ENCODE measurements at places on chromosomes 13 and 19.
A peak's percentile ranks its signal among the peaks of the same experiment; 100 is the strongest.

DNA sequence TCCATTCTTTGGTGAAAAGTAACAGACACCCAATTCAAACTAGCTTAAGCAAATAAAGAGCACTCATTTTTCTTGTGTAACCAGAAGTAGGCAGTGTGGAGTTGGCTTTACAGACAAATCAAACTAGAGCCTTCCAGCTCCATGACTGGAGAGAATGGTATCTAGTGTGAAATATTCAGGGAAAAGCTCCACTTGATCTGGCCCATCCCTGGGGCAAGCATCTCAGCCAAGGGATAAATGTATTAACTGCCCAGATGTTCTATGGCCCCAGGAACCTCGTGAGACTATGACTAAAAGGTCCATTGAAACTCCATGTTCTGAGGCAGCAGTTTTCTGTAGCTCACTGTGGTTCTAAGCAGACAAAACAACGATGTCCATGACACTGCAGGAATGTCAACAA is 49.9 kb downstream of the TBC1D4 start:
- H3K4me1 ChIP-seq: no peaks in the 10 kb centered on the region
- H3K27me3 ChIP-seq: peaks cover 8% of the 10 kb centered on the region
- H3K4me3 ChIP-seq: no peak overlapping the region
- H3K27ac ChIP-seq: no peak overlapping the region
- DNase-seq: no peak

DNA sequence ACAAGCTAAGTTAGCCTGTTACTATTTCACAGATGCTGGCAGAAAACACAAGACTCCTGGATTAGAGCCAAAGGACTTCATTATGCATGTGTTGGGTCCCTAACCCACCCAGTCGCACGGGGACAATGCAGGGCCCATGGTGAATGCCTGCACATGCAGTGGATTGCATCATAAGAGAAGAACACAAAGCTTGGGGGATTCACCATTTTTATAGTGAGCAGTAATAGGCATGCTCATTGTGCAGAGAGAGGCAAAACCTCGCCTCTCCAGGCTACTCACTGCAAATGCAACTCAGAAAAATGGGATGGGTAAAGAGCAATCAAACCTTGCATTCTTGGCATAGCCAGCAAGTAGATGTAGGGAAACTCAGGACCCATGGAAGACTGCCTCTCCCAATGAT is 115.8 kb downstream of the DIAPH3 start:
- no peak for DNase-seq
- H3K27ac ChIP-seq: no peak overlapping the region
- H3K4me3 ChIP-seq: no peak overlapping the region
- H3K27me3 ChIP-seq: no peaks in the 10 kb centered on the region
- H3K4me1 ChIP-seq: no peaks in the 10 kb centered on the region

GRCh38 chr19:33063356-33063752 is 1.3 kb downstream of the RHPN2 start:
- peaks cover 7% of the 10 kb centered on the region for H3K27me3 ChIP-seq
- H3K27ac ChIP-seq: no peak overlapping the region
- no peaks in the 10 kb centered on the region for H3K36me3 ChIP-seq
- H3K4me1 ChIP-seq: peaks cover 4% of the 10 kb centered on the region

GRCh38 chr13:42377640-42378382 is 105.9 kb downstream of the AKAP11 start:
- H3K27ac ChIP-seq: peak overlapping the region; percentile 94
- H3K4me3 ChIP-seq: peak overlapping the region; percentile 76
- H3K4me1 ChIP-seq: peaks cover 58% of the 10 kb centered on the region
- peak; percentile 80 for DNase-seq

- peak overlapping the region; percentile 90 for H3K27ac ChIP-seq
- H3K4me3 ChIP-seq: peak overlapping the region; percentile 93
- H3K4me1 ChIP-seq: peaks cover 72% of the 10 kb centered on the region
- H3K36me3 ChIP-seq: peaks cover 8% of the 10 kb centered on the region
- no peaks in the 10 kb centered on the region for H3K27me3 ChIP-seq
Measured at GRCh38 chr13:111204438-111205177, 89.5 kb downstream of the ARHGEF7 start.

GRCh38 chr19:19224852-19225494 is 13.2 kb downstream of the NCAN start:
- peaks cover 34% of the 10 kb centered on the region for H3K27me3 ChIP-seq
- H3K27ac ChIP-seq: peak overlapping the region; percentile 68
- peak; percentile 68 for DNase-seq
- peak overlapping the region; percentile 84 for H3K4me3 ChIP-seq

GRCh38 chr13:33787051-33787591 is 30.8 kb upstream of the RFC3 start:
- H3K36me3 ChIP-seq: peaks cover 7% of the 10 kb centered on the region
- peaks cover 8% of the 10 kb centered on the region for H3K27me3 ChIP-seq
- H3K27ac ChIP-seq: peak overlapping the region; percentile 49
- H3K4me3 ChIP-seq: peak overlapping the region; percentile 66
- no peaks in the 10 kb centered on the region for H3K4me1 ChIP-seq

GRCh38 chr19:36488846-36489117 is 579 bp downstream of the ZNF566 start:
- no peaks in the 10 kb centered on the region for H3K36me3 ChIP-seq
- H3K27me3 ChIP-seq: no peaks in the 10 kb centered on the region
- peak overlapping the region; percentile 98 for H3K4me3 ChIP-seq
- H3K27ac ChIP-seq: peak overlapping the region; percentile 97
- DNase-seq: no peak

GRCh38 chr13:46166224-46166584 is 15.8 kb downstream of the LCP1 start:
- H3K4me3 ChIP-seq: peak overlapping the region; percentile 37
- H3K27ac ChIP-seq: peak overlapping the region; percentile 71
- H3K4me1 ChIP-seq: peaks cover 72% of the 10 kb centered on the region
- no peaks in the 10 kb centered on the region for H3K27me3 ChIP-seq

GRCh38 chr13:78714717-78715116 is 55.8 kb upstream of the OBI1 start:
- no peaks in the 10 kb centered on the region for H3K36me3 ChIP-seq
- no peak overlapping the region for H3K27ac ChIP-seq
- no peak for DNase-seq
- no peak overlapping the region for H3K4me3 ChIP-seq
- no peaks in the 10 kb centered on the region for H3K4me1 ChIP-seq
- peaks cover 4% of the 10 kb centered on the region for H3K27me3 ChIP-seq

DNA sequence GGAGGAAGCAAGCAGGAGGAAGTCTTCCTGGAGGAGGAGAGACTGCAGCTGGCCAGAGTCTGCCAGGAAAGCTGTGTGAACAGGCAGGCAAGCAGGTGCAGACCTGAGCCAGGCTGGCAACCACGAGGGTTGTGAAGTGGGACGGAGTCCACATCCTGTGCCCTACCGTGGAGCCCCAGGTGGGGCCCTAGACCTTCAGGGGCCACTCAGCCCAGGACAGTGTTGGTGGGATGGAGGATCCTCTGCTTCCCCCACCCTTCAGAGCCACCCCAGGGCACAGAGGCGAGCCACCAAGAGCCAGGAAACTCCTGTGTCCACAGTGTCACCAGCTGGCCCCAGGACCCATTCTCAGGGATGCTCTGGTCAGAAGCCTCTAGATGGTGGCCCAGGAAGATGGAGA is 8.4 kb upstream of the VSTM2B start:
- DNase-seq: no peak
- no peak overlapping the region for H3K4me3 ChIP-seq
- H3K4me1 ChIP-seq: no peaks in the 10 kb centered on the region
- H3K36me3 ChIP-seq: peaks cover 11% of the 10 kb centered on the region

Measured in naive B cell (primary cell).